HuH-7.5 (cell line): ENCODE measurements at places on chromosomes 4 and X.

DNA sequence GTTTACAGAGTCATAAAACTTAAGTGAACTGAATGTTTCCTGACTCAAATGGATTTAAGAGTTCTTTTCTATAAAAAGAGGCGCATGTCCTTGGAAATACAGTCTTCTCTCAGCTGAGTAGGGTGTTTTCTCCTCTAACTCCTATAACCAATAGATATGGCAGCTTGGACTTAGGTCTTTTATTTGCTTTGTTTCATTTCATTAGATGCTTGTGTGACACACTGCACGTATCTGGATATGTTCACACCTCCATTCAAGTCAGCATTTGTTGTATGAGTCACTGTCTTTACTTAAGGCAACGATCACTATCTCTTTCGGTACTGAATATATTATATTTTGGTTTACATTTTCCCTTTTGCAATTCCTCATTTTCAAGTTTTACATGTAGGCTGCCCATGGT lies 136.6 kb downstream of the ARSF start:
- DNase-seq: no peak

DNA sequence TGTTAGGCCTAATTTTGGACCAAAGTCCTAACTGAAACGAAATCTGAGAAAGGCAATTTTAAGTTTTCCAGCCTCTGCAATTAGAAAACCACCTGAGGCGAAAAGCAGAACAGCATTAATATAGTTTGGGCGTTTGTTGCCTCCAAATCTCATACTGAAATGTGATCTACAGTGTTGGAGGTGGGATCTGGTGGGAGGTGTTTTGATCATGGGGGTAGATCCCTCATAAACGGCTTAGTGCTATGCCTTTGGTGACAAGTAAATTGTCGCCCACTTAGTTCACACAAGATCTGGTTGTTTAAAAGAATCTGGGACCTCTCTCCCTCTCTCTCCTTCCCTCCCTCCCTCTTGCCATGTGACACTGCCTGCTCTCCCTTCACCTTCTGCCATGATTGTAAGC lies 5.7 kb downstream of the FAM241A start:
- no peak for DNase-seq

DNA sequence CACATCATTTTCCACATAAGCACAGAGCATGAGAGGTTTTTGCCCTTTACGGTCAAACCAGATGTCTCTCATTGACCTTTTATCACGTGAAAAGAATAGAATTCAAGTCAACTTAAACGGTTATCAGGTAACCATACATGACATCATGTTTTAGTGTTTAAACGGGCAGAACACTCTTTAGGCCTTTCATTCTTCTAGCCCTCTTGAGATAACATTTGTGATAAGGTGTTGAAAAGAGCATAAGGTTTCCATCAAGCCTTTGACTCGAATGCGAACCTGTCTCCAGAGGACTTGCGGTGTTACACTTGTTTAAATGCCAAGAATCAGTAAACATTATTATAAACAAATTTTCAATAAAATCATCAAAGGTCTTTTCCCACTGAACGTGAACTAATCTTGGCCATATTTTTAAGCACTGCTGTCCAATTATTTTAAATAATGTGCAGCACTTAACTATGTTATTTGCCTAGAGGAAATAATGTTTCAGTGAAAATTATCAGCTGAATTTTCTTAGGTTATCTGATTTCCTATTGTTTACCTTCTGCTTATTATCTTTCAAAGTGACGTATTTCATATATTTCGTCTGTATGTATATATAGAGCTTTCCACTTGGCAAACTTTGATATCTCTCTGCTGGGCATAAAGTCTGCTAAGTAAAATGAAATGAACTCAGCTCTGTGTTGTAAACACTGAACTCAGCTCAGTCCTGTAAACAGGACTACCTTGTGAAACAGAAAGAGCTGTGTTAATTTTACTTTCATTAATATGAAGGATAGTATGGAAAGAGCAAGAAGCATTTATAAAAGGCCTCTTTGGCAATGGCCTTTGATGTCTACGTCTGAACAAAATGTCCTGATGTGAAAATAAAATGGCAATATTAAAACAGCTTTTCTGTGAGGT lies 33.3 kb downstream of the TENM3 start:
- no peak for DNase-seq

DNA sequence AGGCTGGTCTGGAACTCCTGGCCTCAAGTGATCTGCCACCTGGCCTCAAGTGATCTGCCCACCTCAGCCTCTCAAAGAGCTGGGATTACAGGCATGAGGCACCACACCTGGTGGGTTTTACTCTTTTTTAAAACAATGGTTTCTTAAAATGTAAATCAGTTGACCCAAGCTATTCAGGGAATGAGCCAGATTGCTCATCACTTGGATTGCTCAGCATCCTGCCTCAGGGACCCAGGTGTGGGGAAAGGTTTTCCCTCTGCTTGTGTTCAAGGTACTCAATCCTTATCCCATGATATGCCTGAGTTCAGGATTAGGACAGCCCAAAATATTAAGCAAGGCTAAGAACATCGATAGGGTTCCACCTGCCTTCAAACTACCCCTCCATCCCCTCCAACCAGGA lies 67.4 kb downstream of the CHRNA9 start:
- no peak for DNase-seq

DNA sequence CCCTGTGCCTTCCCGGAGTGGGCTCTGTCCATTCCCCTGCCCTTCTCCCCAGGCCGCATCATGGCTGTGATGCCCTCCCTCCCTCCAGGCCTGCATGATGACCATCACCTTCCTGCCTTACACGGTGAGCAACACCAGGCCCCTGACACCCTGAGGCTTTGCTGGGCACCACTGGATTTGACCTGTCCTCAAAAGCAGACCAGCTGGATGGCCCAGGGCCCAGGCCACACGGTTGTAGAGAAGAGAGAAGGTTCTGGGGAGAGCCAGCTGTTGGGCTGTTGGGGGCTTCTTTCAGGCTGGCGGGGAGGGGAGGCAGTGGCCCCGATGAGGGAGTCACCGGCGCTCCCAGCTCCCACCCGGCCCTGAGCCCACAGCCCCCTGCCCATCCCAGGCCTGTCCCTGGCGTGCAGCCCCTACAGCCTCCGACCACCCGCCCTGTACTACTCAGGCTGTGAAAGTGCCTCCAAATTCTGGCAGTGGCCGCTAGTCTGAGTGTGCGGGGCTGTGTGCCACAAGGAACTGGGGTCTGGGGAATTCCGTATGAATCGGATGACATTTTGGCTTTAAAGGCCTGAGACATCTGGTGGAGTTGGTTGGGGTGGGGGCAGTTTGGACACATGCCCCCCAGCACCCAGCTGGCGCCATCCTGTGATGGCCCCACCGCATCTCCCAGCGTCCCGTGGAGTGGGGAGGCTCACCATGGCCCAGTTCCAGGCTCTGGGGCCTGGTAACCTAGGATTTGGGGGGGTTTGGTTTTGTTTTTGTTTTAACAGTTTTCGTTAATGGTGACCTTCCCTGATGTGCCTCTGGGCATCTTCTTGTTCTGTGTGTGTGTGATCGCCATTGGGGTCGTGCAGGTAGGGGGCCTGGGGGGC lies 19.6 kb downstream of the TMEM175 start:
- peak; percentile 7 for DNase-seq

- DNase-seq: no peak
Observed at GRCh38 chr4:104915373-104915772, 231.3 kb upstream of the TET2 start.

- DNase-seq: no peak
Observed at GRCh38 chr4:23811161-23811560, 78.7 kb downstream of the PPARGC1A start.

DNA sequence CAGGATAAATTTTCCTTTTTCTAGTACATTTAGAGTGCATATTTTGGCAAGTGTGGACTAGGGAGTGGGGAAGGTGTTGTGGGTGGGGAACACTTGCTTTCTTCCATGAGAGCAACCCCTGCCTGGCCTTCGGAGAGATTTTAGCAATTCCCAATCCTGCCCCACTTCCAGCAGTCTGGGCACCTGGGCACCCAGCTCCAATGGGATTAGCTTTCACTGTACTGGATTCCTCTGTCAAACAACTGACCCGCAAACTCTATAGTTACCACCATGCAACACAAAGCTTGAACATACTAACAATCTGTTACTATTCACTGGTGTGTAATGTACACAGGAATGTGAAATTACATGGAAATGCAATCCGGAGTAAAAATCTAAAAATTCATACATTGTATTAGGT lies 50.3 kb downstream of the SH3RF1 start:
- no peak for DNase-seq

- DNase-seq: no peak
Observed at GRCh38 chr4:177282284-177282835, 27.3 kb upstream of the NEIL3 start.

GRCh38 chrX:130793975-130794374 lies 109.0 kb downstream of the ENOX2 start:
- DNase-seq: no peak

- no peak for DNase-seq
Observed at GRCh38 chr4:5750052-5750945, 39.3 kb downstream of the EVC start.

GRCh38 chr4:56250776-56251175 lies 136.5 kb downstream of the AASDH start:
- DNase-seq: no peak

DNA sequence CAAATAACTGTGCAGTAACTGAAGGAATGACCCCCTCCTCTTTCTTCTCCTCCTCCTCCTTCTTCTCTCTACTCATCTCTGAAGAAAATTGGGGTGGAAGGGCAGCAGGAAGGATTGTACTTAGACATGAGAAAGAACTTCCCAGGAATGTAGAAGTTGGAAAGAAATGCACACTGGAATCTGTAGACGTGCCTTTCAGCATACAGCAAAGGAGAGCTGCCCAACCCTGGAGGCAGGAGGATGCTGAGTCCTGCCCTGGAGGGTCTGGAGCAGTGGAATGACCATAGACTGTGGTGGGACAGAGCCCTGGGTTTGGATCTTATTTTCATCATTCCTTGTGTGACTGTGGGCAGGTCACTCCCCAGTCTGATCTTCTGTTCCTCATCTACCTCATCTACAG lies 80.1 kb downstream of the PJA1 start:
- DNase-seq: no peak

DNA sequence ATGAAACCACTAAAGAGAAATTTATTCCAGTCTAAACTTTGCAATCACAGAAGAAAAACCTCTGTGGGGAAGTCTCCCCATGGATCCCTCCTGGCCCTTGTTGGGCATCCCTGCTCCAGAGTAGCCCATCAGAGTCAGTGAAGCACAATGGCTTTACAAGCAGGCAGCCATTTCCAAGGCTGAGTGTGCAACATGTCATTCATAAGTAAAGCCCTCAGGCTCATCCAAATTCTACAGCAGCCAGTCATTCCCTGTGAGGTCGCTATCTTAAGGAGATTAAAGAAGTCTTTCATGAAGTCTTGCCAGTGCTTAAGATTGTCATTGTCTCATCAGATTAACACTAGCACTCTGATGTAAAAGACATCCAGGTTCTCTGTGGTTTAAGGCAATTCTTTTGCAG lies 17.0 kb upstream of the MAPK10 start:
- no peak for DNase-seq

DNA sequence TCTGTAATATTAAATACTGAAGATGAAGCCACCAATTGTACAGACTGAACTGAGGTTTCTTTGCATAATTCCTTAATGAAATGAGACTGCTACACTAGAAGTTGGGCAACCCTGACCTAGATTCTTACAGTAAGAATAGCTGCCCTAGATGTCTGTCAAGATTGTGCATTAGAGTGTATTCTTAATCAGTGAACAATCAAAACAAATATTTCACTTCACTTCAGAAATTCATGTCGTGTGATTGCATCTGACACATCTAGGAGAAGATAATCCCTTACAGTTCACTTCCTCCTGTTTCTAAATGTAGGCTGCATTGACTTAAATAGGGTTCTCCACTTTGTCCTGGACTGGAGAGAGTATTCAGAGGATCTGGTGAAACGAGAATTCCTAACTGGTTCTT lies 283.1 kb downstream of the HNRNPD start:
- DNase-seq: no peak

DNA sequence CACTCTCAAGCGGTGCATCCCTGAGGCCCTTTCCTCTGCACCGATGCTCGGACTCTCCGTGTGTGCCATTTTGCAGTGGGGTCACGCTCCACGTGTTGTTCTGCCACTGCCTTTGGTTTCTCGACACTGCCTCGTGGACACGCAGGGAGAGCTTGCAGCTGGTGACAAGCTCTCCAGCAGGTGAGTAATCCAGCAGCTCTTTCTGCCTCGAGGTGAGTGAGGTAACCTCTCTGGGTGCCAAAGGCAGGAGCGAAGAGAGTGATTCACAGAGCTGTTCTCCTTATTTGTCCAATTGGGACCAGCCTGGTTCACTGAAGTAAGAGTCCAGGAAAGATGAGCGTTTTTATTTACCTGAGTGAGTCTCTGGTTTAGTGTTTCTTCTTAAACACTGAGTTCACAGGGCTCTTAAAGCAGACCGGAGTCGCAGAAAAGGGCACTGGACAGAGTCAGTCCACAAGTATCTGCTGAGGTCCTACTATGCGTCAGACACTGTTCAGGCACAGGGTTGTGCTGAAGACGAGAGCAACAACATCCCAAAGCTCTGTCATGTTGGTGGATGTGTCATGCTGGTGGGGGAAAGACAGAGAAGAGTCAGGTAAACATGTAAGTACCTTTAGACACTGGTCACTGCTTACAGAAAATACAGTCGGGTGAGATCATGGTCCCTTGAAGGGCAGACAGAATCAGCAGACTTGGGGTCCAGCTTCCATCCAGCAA lies 61.8 kb downstream of the FHDC1 start:
- DNase-seq: no peak

DNA sequence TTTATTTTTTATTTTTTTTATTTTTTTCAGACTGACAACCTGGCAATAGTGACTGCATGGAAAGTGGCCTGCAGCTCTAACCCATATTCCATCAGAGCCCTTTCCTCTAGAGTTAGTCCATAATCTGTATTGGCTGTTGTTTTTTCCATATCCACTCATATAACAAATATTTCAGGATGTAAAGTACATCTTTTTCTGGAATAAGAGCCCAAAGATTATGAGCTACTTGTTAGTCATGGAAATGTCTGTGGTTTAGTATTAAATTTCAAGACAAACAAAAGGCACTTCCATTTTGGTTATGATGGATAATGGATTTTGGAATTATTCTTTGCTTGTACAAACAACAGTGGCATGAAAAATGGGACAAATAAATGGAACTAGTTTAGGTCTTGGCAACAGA lies 296.0 kb upstream of the HS3ST1 start:
- DNase-seq: no peak

- no peak for DNase-seq
Observed at GRCh38 chrX:3440981-3441380, 94.5 kb upstream of the MXRA5 start.

- DNase-seq: no peak
Observed at GRCh38 chrX:20529301-20529700, 262.6 kb upstream of the RPS6KA3 start.

GRCh38 chrX:151789179-151789800 lies 54.7 kb downstream of the CNGA2 start:
- no peak for DNase-seq

DNA sequence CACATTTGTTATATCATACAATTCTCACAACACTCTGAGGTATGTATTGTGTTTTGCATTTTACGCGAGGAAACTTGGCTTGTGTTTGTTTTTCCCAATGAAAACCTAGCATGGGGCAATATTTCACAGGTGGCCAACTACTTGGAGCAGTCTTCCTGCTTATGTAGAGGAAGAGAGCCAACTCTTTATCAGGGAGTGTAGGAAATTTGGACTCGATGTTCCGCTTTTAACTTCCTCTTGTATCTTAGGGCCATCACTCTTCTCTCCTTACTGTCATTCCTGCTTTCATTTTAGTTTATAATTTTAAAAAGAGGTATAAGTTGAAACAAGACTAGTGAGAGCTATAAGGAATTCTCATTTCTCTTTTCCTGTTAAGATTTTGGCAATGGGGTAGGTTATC lies 107.7 kb upstream of the RPS6KA3 start:
- no peak for DNase-seq
